CD4-positive, alpha-beta T cell treated with Interleukin-2 at 100 ng/mL for 4 hours (primary cell): ENCODE measurements at places on chromosomes 2 and 18.

DNA sequence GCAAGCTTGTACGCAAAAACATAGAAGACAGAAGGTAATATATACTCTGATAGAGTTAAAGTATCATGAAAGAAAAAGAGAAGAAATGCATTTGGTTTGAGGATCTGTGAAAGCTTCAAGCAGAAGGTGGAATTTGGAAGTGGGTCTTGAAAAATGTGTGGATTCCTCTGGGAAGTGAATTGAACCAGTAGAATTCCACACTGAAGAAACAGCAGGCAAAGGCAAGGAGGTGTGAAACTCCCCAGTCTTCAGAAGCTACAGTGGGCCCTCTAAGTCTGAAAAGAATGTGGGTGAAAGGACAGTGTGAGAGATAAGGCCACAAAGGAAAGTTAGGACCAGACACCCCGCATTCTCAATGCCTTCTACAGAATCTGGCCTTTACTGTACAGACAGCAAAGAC is 25.6 kb downstream of the COBLL1 start:
- no peak for DNase-seq

- DNase-seq, result peak; percentile 55
These were observed 68.5 kb downstream of the COPS8 start for GRCh38 chr2:237154082-237154638.

- DNase-seq, result no peak
These were observed 215.1 kb upstream of the SALL3 start for GRCh38 chr18:78764544-78764943.

- no peak for DNase-seq
These were observed 168.0 kb upstream of the ALKAL2 start for GRCh38 chr2:455913-456312.

GRCh38 chr2:231337807-231338759 is 57.4 kb upstream of the B3GNT7 start:
- no peak for DNase-seq

DNA sequence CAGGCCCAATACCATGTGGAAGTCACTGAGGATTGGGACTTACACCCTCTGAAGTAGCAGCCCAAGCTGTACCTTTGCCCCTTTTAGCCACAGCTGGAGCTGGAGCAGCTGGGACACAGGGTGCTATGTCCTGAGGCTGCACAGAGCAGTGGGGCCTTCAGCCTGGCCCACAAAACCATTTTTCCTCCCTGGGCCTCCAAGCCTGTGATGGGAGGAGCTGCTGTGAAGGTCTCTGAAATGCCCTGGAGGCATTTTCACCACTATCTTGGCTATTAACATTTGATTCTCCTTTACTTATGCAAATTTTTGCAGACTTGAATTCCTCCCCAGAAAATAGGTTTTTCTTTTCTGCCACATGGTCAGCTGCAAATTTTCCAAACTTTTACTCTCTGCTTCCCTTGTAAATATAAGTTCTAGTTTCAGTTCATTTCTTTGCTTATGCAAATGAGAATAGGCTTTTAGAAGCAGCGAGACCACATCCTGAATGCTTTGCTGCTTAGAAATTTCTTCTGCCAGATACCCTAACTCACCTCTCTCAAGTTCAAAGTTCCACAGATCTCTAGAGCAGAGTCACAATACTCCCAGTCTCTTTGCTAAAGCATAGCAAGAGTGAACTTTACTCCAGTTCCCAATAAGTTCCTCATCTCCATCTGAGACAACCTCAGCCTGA is 213.8 kb upstream of the MGAT5 start:
- no peak for DNase-seq

DNA sequence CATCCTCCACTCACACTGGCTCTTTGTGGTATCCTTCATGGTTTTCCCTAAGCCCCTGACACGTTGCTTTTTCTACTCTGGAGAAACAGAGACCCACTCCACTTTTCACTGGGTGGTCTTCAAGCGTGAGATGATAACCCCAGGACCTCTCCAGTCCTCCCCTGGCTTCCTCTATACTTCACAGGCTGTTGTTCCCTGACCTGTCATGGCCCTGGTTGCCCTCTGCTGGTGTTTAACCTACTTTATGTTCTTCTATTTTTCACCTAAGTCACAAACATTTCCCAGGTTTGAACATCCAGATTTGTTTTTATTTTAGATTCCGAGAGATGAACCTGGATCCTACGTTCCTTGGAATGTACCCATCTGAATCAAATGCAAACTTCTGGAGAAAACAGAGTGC is 84.5 kb downstream of the AOX1 start:
- no peak for DNase-seq

- no peak for DNase-seq
These were observed 65.9 kb downstream of the PDE11A start for GRCh38 chr2:178006710-178007109.

DNA sequence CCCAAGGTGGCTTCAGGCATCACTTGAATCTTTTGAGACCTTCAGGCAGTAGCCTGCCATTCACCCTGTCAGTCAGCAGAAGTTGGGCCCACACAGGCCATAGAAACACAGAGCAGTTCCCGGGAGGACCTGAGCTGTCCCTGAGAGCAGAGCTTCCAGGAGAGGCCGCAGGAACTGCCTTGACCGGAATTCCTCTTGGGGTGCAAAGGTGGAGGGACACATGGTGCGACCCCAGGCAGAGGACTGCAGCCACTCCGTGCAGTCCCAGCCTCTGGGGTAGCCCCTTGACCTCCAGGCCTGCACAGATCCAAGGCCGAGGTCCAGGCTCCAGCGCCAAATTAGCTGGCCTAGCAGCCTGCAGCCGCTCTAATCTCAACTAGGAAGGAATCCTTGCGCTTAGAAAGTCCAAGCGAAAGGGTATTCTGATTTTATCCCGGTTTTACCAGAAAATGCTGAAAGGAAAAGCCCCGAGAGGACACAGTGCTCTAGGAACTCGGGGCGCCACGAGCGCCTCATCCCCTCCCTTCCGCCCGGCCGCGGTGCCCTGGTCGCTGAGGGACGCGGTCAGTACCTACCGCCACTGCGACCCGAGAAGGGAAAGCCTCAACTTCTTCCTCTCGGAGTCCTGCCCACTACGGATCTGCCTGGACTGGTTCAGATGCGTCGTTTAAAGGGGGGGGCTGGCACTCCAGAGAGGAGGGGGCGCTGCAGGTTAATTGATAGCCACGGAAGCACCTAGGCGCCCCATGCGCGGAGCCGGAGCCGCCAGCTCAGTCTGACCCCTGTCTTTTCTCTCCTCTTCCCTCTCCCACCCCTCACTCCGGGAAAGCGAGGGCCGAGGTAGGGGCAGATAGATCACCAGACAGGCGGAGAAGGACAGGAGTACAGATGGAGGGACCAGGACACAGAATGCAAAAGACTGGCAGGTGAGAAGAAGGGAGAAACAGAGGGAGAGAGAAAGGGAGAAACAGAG is 5.4 kb downstream of the SIX2 start:
- no peak for DNase-seq

- no peak for DNase-seq
These were observed 10.7 kb downstream of the SLC25A12 start for GRCh38 chr2:171883275-171883893.

DNA sequence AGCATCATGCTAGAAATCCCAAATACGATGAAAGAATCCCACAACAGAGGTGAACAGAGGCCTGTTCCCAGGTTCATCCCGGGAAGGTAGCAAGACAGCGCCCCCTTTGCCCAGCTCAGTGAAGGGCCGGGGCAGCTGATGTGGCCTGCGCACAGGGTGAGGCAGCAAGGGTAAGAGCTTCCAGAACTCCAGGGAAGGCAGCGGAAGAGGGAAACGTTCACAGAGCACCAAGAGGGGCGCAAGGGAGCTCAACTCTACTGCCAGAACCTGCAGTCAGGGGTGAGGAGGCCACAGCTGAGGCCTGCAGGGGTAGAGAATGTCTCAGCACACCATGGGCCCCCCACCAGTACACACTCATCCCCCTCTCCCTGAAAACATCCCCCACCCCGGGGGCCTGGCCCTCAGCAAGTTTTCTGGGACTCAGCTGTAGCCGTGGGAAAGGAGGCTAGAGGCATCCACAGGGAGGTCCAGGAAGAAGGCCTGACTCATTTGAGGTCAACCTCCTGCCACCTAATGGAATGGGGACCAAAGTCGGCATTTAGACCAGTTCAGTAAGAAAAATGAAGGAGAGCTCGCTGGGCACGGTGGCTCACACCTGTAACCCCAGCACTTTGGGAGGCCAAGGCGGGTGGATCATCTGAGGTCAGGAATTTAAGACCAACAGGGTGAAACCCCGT is 95.6 kb upstream of the ASAP2 start:
- DNase-seq, result no peak

DNA sequence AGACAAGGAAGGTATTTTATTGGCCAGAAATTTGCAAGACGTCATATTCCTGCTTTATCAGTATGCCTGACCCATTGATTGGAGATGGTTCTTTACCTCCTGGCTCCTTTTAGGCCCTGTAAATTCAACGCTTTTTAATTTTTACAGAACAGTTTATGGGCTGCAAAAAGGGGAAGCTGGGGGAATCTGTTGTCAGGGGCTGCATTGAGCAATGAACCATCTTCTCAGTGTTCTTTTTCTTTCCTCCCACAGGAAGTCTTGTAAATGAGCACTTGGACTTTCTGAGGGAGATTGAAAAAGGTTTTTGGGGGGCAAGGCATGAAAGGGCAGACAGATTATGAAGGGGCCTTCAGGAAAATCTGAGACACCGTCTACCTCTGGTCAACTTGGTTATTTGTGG is 503.6 kb upstream of the TNP1 start:
- DNase-seq, result no peak

- DNase-seq, result no peak
These were observed 86.9 kb upstream of the LMAN1 start for GRCh38 chr18:59446012-59446411.

DNA sequence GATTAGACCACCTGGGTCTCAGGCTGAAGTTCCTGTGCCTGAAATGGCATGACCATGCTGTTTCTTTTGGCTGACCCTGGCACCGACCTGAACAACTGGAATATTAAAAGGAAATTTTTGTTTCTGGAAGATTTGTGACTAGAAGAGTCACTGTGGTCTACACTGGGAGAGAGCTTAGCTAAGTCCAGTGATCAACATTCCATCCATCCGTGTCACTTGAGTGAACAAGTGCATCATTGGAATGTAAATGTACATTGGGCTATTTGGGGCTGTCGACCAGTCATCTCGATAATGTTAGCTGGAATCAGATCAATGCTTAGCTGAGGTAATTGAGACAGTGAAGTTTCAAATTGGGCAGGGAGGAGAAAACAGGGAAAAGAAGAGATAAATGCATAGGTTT is 95.4 kb upstream of the CCDC85A start:
- DNase-seq, result no peak

DNA sequence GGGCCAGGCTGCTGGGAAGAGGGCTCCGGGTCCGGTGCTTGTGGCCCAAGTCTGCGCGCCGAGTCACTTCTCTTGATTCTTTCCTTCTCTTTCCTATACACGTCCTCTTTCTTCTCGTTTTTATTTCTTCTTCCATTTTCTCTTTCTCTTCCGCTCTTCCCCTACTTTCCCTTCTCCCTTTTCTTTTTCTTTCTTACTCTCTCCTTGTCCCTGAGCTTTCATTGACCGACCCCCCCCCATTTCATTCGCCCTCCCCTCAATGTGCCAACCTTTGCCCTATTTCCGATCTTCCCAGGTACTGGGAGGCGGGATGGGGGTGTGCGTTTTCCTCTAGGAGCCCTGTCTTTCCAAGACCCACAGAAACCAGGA is 1.8 kb downstream of the ONECUT2 start:
- DNase-seq, result no peak

- no peak for DNase-seq
These were observed 96.6 kb downstream of the TXNL1 start for GRCh38 chr18:56541793-56542192.

GRCh38 chr2:175140332-175140731 is 27.7 kb downstream of the ATF2 start:
- no peak for DNase-seq

- DNase-seq, result peak; percentile 45
These were observed 27.8 kb upstream of the COL6A3 start for GRCh38 chr2:237441605-237442274.

DNA sequence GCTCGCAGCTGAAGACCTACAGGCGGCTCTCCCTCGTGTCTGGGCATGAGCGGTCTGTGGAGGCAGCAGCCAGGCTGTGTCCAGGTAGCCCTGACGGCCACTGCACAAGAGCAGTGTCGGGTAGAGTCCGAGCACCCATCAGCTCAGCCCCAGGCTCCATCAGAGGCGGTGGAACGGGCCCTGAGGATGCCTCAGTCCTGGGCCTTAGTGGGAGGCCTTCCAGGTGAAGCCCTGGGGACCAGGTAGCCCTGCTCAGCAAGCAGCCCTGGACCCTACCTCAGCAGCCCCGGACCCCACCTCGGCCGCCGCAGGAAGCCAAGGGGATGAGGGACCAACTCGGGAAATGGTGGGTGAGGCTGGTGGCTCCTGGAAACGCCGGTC is 21.3 kb upstream of the KLF11 start:
- DNase-seq, result no peak

- no peak for DNase-seq
These were observed 9.3 kb downstream of the ST6GAL2 start for GRCh38 chr2:106876699-106877098.

DNA sequence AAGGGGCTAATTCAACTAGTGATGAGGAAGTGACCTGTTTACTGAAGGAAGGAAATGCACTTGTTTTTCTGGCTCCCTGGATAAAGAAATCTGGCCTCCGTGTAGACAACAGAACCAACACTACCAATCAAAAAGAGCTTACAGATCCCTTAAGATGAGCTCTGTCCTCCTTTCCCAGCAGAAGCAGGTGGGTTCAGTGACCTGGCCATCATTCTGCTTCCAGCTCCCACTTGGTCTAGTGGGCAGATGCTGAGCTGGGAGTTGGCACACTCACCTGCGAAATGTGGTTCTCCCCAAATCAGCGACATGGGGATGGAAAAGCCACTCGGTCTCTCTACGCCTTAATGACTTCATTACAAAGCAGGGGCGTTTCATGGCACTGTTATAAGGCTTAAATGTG is 132.6 kb downstream of the AFF3 start:
- no peak for DNase-seq

DNA sequence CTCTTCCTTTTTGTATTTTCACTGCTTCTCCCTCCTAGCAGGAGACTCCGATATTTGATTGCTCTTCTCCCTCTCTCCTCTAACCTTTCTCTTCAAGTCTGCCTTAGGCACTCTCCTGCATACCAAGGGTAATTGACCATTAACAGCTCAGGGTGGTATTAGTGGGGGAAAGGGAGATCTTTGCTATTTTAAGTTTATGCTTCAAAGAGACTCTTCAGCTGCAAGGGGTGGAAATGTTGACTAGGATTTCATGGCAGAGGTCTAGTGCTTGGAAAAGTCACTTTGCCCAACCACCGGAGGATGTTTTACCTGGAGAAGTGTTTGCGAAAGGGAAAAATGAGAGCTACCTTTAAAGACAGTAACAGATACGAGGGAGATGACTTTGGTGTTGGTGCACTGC is 453.7 kb downstream of the SLC4A3 start:
- DNase-seq, result no peak

- no peak for DNase-seq
These were observed 103.4 kb downstream of the DCDC2C start for GRCh38 chr2:3806730-3807129.

DNA sequence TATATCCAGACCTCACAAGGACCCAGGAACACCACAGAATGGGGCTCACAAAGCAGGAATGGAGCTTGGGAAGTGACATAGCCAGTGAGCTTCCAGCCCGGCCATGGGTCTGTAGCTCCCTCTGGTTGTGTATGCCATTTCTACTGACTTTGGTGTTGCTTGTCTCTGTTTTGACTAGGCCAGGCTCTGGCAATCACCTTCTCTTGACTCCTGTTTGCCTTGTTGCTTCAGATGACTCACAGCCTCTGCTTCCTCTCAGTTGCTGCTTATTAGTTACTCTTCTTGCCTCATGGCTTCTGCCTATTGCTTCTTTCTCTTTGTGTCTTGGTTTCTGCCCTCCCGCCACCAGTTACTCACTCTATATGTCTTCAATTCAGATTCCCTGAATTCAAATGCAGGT is 15.8 kb upstream of the IER3IP1 start:
- no peak for DNase-seq

GRCh38 chr2:158489366-158490112 is 32.8 kb downstream of the PKP4 start:
- DNase-seq, result no peak
